ENCODE measurements at places on chromosomes 12 and 14.
A peak's percentile ranks its signal among the peaks of the same experiment; 100 is the strongest.

DNA sequence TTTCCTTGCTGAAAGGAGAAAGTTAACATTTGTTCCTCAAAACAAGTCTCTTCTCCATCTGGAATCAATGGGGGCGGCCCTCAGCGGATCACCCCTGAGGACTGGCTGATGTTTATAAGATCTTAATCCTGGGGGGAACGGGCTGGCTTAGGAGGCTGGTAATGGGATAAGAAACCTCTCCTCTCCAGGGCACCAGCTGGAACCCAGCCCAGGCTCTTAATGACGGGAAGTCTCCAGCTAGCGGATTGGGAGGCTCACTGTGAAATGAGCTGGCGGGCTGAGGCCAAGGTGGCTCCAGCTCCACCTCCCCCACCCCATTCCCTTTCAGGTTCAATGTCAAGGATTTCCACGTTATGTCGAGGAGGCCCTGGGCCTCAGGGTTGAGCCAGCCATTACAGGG is 1133.0 kb downstream of the VRK1 start:
- DNase-seq: no peak

- peak; percentile 18 for DNase-seq
These were observed 199.5 kb upstream of the CAND1 start for GRCh38 chr12:67069451-67070306.

GRCh38 chr12:79200176-79200575 is 335.6 kb downstream of the SYT1 start:
- DNase-seq: peak; percentile 33

DNA sequence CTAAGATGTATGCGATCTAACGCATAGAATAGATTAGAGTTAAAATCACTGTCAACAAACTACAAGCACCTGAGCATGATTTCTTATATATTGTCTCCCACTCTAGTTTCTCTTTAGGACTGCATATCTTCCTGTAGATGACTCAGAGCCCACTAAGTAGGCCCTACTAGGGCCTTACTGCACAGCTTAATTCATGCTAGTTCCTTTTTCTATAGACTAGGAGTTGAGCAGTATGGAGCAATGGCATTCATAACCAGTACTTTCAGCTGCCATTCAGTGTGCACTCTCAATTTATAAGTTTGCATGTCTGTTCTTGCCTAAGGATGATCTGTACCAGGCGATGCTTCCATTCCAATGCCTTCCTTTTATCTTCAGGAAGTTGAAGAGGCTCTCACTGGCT is 103.5 kb downstream of the METTL25 start:
- no peak for DNase-seq

Data from astrocyte of the spinal cord (primary cell).